Renal cortex interstitium (tissue), 15 donors: ENCODE measurements at places on chromosomes 4 and X.

DNA sequence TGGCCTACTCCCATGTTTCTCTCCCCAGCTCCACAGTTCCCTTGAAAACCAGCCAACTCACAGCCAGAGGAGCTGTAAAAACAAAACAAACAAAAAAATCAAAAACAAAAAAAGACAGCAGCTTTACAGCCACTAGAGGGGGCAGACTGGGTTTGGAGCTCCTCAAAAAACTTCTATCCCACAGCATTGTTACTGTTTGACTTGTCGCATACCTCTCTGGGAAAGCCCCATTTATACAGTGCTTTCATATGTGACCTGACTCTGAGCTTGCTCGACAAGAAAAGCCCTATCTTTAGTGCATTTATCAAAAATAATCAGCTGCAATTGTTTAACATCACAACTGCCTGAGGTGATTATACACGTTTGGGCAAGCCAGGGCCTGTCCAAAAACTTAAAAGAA, 21.6 kb downstream of the TSPAN6 start:
- no peak for DNase-seq

DNA sequence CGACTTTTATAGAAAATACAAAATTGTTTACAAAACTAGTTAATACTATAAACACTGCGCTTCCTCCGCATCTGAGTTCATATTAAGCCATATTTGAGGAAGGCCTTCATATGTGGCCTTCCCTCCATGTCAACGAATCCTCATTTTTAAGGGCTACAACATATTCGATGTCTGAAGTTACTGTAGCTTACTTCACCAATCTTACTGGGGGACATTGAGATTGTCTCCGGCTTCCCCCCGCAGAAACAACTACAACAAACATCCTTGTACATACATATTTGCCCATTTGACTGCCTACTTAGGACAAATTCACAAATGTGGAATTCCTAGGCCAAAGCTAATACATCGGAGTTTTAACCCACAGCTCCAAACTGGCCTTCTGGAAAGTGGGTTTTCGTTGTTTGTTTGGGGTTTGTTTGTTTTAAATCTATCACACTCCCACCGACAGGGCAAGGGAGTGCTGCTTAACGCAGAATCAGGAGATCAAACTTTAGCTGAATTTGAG, 581 bp upstream of the FAM114A1 start:
- DNase-seq = no peak

DNA sequence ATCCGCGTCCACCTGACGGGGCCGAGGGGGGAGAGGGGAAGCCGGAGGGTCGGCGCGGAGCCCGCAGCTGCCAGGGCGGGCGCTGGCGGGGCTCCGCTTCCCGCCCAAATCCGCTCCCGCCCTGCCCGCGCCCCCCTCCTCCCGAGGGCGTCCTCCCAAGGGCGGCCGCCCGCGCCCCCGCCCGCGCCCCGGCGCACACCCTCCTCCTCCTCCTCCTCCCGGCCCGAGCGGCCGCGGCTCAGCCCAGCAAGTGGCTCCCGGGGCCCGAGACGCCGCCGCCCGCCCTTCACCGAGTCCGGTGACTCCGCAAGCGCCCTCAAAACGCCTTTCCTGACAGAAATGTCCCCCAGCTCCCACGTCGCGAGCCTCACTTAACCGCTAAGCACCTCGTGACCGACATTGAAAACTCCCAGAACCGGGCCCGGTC, 487 bp downstream of the HMGB2 start:
- no peak for DNase-seq

GRCh38 chrX:40947276-40947675, 138.0 kb upstream of the USP9X start:
- DNase-seq = no peak

DNA sequence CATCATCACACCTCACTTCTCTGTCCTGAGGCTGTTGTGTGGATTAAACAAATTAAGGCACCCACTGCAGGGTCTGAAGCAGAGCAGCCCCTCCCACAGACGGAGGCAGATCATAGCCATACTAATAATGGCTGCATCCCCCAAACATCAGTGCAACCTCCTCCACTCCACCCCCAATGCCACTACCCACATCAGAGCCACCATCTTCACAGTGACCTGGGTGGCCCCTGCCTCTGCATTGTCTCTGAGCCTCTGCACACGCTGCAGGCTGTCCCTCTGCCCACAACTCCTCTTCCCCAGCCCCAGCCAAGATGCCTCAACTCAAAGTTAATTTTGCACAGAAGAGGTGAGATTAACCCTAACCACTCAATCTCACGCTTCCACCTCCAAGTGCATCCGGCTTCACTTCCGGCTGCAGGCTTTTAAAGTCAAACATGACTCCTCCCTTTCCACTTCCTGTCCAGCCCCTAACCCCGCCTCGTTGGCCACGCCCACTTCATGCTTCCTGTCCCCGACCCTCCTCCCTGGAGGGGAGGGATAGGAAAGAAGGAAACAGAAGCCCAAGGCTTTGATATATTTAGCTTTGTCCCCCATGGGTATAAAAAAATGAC, 22.7 kb downstream of the JAKMIP1 start:
- DNase-seq = no peak
